Fibroblast of lung (primary cell): ENCODE measurements at places on chromosomes 2 and 18. TPM values are rescaled to one million over a fixed set of nuclear protein-coding genes. Genes with fewer than 3 reads are reported as not detected.

The ACMSD gene
- not detected in 2 replicates for total RNA-seq

The OTOS gene
- total RNA-seq, result not detected in 2 replicates

- DNase-seq, result no peak
Measured at GRCh38 chr2:126720638-126721037, 64.7 kb downstream of the GYPC start.

DNA sequence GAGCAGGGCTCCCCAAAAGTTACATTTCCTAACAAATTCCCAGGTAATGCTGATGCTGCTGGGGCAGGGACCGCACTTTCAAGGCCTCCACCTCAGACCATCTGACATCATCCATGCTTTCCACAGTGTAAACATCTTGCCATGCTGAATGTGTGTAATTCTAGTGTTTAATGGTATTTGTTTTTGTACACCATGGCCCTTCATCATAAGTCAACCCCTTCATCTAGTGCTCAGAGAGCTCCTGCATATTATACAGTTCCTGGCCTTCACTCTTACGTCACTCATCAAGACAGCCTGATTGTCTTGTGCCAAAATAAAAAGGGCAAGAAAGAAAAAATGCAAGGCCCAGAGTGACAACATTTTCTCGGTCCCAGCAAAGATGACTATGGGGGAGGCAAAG is 77.5 kb upstream of the ZFP36L2 start:
- no peak for DNase-seq

DNA sequence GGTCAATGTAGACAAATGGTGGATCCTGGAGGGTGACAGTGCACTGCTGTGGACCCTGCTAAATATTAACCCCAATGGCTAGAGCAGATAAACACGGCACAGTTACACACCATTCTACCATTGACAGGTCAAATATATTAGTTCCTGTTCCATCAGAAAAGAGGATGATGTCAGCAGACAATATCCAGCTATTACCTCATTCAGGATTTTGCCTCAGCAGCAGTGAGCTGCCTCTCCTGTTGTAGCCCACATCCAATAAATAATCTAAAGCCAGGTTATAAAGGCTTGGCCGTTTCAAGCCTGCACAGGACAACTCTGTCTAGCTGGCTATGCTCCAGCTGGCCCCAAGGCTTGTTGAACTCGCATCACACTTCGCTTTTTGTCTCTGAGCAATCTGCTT is 31.6 kb upstream of the NETO1 start:
- no peak for DNase-seq

- no peak for DNase-seq
Measured at GRCh38 chr2:27218614-27219013, 1.4 kb downstream of the CAD start.

GRCh38 chr2:39118786-39119499 is 1.9 kb downstream of the SOS1 start:
- peak; percentile 34 for DNase-seq

DNA sequence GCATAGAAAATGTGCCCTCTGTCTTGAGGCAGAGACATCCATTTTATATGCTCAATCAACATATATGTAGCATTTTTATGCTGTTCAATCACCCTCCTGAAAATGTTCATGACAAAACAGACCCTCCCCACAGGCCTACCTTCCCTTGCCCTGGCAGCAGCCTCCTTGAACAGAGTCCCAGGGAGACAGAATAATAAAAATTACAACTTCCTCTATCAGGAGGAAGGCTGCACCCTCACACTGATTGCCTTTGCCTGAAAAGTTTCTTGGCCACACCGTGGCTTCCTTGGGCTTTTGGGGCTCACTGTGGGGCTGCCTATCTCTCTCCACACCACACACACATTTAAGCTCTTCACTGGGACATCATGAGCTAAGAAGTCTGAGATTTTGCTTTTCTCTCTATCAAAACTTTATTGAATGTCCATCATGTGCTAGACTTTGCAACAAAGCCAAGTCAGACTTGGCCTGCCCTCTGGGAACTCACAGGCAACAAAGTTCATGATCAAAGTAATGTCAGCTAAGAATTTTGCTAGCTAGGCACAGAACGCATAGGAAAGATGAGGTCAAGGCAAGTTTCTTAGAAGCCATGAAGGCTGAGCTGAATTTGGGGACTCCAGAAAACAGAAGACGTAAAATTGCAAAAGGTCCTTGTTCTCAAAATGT is 101.6 kb downstream of the BCL2L11 start:
- no peak for DNase-seq
